Thyroid gland (tissue), 4 donors: ENCODE measurements at places on chromosomes 5 and 9.
A peak's percentile ranks its signal among the peaks of the same experiment; 100 is the strongest.

- DNase-seq: peak; percentile 86
Measured at GRCh38 chr9:124617477-124618141, 110.4 kb upstream of the NR5A1 start.

DNA sequence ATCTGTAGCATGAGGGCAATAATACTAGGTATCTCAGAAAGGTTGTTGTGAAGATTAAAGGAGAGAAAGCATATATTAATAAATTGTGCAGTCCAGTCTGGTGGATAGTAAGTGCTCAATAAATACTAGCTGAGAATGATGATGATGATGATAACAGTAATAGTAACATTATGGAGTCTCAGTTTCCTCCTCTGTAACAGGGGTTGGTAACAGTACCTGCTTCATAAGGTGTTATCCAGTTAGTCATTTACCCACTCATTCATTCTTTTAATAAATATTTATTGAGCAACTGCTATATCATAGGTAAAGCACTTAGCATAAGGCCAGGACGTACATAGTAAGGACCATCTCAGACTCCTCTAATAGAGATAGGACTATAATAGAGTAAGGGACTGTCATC, 7.6 kb downstream of the SLC6A7 start:
- no peak for DNase-seq

DNA sequence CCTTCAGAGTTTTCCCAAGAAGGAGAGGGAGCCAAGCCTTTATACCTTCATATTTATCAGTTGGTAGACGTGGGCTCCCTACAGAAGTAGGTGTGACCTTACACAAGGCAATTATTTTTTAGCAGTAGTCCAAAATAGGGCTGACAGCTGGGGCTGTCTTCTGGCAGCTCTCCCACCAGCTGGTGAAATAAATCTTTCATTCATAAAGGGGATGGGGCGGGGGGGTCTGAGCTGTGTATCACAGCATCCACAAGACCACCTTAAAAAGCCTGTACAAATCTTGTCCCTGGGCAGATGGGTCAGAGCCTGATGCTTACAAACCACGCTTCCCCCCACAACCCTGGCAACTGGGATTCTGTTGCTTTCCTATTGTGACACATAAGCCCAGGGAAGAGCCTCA, 19.7 kb downstream of the CSF2 start:
- no peak for DNase-seq

DNA sequence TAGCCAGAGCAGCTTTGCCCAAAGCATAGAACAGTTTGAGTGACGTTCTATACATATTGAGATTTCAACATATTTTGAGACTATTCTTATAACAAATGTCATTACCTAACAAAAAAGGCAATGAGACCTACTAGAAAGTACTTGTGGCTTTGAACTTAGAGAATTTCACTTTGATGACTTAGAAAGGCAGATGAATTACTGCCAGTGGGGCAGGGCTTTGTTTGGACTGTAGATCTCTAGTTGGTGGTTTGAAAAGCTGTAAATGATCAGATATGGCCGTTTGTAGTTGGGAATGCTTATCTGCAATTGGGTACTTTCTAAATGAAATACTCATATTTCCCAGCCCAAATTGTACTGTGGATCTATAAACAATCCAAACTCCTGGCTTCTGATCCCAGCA, 28.1 kb downstream of the SOX30 start:
- DNase-seq: no peak

DNA sequence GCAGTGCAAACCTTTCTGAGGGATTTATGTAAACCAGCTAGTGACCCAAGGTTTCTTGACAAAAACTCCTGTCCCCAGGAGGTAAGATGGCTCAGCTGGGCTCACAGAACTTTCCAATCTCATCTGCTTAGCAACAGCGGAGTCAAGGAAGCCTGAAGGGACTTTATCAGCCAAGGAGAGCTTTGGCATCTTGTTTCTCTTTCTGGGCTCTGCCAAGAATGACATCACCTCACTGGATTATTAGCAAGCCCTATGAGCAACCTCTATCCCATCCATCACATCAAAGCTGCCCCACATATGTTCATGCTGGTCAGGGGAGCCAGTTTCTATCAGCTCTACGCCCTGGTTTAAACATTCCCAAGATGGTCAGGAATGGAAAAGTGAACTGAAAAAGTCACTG, 461.3 kb downstream of the ENC1 start:
- no peak for DNase-seq

GRCh38 chr5:16995372-16995771, 59.3 kb upstream of the MYO10 start:
- DNase-seq: no peak

DNA sequence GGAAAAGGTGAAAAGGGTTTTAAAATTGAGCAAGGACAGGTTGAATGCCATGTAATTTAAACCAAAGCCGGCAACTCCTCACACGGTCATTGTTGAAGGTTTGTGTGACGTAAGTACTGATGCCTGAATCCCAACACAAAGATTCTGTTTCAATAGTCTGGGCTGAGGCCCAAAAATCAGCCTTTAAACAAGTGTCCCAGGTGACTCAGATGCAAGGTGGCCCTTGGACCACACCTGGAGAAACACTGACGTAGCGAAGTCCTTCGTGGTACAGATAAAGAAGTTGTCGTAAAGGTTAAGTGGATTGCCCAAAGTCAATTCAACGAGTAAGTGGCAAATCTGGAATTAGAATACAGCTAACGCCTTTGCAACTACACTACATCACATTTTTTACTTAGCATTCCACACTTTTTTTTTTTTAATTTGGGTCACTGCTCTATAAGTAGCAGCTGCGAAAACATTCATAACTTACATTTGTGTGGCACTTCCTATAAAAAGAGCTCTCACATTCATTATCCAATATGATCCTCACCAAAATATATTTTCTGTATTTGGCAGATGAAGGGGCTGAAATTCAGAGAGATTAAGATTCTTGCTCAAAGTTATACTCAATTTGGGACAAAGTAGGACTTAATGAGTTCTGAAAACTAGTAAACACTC, 111.3 kb downstream of the LPAR1 start:
- DNase-seq: peak; percentile 74
